Kidney (tissue), 22 donors: ENCODE measurements at places on chromosomes 2 and 18. TPM values are rescaled to one million over a fixed set of nuclear protein-coding genes. Genes with fewer than 3 reads are reported as not detected.
A peak's percentile ranks its signal among the peaks of the same experiment; 100 is the strongest.

DNA sequence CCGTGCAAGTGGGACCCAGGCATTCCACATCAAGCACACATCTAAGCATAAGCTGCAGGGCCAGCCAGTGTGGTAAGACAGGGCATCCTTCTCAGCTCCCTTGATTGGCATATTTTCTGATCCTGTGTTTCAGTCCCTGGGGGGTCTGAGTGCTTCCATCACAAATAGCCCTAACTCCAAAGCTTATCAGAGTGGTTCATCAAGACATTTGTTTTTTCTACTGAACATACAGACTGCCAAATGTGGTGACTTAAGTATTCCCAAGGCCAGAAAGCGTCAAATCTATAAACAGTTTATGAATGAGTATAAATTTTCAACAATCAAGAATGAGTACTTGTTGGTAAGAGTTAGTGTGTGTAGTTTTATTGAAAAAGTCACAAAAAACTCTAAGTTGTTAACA lies 18.8 kb downstream of the SPRED2 start:
- no peak for DNase-seq

Gene TMEM163
- 5.9 TPM for total RNA-seq

GRCh38 chr18:8744656-8745055 lies 39.3 kb downstream of the MTCL1 start:
- no peak for DNase-seq

DNA sequence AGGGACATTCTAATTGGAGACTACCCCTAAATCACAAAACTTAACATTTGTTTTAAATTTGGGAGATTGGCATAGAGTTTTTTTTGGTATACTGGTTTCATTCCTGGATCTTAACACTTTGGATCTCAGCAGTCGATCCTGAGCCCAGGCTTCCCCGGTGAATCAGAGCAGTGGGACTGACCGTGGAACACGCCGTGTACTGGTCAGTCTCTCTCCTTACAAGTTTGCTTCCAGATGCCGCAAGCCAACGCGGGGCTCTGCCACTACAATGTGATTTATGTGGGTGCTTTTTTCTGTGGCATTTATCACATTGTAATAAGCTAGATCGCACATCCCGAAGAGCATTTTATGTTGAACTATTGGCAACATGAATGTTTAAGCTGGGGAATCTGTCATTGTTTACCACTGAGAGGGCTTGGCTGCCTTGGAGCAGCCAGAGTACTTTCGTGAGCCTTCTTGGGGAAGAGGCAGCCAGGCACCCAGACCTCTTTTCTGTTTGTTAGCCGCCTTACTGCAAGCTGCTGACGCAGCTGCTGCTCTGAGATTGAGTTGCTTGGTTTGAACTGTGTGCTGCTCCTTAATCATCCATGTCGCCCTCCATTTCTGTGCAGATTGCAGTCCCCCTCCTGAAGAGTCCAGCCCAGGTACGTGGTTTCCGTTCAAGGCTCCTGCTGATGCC lies 49.3 kb downstream of the COA5 start:
- no peak for DNase-seq

Gene WIPF1
- total RNA-seq: 55.0 TPM

Gene TMEM247
- total RNA-seq: not detected

DNA sequence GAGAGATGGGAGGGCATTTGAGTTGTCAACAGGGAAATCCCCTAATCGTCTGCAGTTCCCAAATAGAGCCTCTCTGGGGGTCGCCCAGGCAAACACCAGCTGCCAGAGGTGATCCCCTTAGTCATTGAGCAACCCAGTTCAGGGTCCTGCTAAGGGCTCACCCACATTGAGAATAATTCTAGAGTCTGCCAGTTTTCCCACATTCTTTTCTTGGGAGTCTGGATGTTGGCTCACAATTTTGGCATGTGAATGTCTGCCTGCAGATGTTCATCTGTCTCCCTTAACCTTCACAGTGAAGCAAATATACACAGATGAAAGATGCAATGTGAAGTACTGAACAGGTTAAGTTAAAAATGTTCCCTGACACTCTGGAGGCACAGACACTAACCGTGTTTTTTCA lies 11.4 kb upstream of the SMIM21 start:
- no peak for DNase-seq

DNA sequence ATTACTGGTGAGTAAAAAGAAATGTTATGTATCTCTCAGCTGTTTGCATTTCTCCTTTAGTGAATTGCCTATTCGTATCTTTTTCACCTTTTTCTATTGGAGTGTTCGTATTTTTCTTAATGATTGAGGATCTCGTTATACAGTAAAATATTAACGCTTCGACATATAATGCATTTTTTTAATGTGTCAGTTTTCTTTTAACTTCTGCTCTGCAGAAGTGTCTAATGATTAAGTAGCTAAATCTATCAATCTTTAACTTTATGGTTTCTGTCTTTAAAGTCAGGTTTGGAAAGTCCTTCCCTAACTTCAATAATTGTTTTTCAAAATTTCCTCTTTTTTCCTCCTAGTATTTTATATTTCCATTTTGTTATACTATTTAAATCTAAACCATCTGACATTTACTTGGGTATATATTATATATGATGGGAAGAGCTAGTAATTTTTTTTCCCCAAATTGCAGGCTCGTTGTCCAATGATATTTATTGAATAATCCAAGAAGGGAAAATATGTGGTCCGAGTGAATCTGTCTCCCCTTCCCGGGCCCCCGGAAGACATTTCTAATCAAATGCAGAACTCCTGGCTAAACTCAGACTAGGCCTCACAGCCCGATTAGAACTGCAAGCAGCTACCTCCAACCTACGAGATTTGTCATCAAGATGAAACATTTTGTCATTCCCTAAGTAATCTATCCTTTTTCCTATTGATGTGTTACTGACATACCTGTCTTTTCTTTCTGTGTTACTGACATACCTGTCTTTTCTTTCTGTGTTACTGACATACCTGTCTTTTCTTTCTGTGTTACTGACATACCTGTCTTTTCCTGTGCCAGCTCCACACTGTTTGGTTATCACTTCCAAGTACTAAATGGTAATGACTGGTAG lies 17.2 kb downstream of the PCBP1 start:
- peak; percentile 86 for DNase-seq

DNA sequence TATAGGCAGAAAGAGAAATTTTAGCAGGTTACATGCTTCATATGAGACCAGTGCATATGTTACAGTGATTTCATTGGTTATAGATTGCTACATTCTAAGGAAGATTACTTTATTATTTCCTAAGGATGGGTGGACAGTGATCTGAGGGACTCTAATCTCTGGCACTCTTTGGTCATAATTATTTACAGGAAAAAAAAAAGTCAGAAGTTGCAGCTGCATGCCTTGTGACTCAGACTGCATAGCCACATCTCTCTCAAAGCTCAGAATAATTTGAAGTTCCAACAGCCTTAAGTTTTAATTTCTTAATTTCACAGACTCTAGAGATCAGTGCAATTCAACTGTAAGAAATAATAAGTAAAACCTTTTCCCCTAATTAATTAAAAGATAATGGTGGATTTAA lies 27.1 kb upstream of the BARD1 start:
- DNase-seq: no peak

DNA sequence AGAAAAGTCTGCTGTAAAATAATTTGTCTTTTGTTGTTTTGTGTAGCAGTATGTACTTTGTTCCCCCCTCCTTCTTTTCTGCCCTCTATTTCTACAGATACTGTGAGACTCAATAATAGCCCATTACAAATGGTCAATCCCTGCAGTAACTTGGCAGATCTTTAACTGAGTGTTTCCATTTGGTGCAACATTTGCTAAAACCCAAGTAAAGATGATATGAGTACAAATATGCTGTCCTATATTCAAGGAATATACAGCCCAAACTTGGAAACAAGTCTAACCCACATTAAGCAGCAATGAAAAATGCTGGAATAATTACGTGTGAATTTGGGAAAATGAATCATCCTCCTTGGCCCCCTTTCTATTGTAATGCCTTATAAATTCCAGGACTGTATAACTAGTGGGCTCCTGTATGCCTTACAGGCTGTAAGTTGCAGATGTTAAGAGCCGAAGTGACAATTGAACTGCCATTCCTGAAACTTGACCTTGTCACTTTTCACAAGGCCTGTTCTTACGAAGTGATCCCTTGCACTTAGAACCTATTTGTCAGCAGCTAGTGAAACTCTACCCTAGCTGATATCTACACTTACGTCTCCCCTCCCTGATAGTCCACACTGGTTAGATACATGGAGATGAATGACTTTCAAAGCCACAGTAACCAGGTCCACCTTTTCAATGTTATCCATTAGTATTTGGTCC lies 104.9 kb downstream of the IRS1 start:
- no peak for DNase-seq

DNA sequence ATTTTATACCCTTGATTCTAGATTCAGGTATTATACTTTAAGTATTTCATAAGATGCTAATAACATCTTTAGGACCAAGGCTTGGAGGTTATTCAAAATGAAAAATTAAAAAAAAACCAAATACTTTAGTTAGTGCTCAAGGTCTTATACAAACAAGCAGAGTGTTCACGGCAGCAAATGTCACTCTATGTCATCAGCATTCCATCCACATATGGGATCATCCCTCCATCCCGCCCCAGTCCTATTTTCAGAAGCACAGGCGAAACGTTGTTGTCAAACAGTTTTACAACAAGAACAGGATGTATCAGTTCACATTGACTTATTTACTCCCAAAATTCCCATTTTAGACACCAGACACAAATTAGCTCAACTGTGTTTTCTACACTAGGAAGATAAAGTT lies 83.7 kb downstream of the DSEL start:
- no peak for DNase-seq

GRCh38 chr18:6566338-6566911 lies 151.7 kb upstream of the L3MBTL4 start:
- no peak for DNase-seq
